PC-9 (cell line): ENCODE measurements at places on chromosomes 7 and 10. TPM values are rescaled to one million over a fixed set of nuclear protein-coding genes. Genes with fewer than 3 reads are reported as not detected.

DNA sequence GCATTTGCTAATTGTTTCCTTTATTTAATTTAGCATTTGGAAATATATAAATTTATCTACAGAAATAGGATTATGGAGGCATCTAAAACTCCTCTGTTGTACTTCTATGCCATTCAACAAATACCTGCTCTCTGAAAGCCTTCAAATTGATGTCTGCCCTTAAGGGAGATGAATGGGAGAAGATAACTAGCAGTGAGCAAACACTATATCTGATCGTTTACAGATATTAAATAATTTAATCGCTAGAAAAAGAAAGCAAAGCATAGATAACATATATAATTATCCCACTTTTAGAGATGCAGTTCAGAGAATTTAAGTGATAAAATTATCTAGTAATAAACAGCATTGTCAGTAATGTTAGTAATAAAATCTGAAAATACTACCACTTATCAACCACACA lies 524.9 kb downstream of the NRG3 start:
- no peak for DNase-seq
- no peaks in the 10 kb centered on the region for H3K27me3 ChIP-seq
- no peaks in the 10 kb centered on the region for H3K4me1 ChIP-seq
- no peak overlapping the region for H3K27ac ChIP-seq
- H3K4me3 ChIP-seq = no peak overlapping the region

- no peaks in the 10 kb centered on the region for H3K36me3 ChIP-seq
- DNase-seq = no peak
- H3K27me3 ChIP-seq = no peaks in the 10 kb centered on the region
- no peak overlapping the region for H3K4me3 ChIP-seq
- no peak overlapping the region for H3K27ac ChIP-seq
- H3K4me1 ChIP-seq = peaks cover 4% of the 10 kb centered on the region
Observed at GRCh38 chr7:151381348-151382078, 28.3 kb downstream of the WDR86 start.

- H3K4me3 ChIP-seq = no peak overlapping the region
- DNase-seq = no peak
- no peaks in the 10 kb centered on the region for H3K4me1 ChIP-seq
- no peaks in the 10 kb centered on the region for H3K27me3 ChIP-seq
Observed at GRCh38 chr10:57979491-57979890, 288.2 kb downstream of the IPMK start.

- peak overlapping the region; percentile 99 for H3K27ac ChIP-seq
- H3K36me3 ChIP-seq = no peaks in the 10 kb centered on the region
- no peaks in the 10 kb centered on the region for H3K27me3 ChIP-seq
- DNase-seq = peak; percentile 16
- peaks cover 70% of the 10 kb centered on the region for H3K4me1 ChIP-seq
- H3K4me3 ChIP-seq = 0 out of 2 replicates have a peak overlapping the region, but pooled peaks have one; percentile 1
Observed at GRCh38 chr7:134365341-134366054, 48.8 kb upstream of the SLC35B4 start.

DNA sequence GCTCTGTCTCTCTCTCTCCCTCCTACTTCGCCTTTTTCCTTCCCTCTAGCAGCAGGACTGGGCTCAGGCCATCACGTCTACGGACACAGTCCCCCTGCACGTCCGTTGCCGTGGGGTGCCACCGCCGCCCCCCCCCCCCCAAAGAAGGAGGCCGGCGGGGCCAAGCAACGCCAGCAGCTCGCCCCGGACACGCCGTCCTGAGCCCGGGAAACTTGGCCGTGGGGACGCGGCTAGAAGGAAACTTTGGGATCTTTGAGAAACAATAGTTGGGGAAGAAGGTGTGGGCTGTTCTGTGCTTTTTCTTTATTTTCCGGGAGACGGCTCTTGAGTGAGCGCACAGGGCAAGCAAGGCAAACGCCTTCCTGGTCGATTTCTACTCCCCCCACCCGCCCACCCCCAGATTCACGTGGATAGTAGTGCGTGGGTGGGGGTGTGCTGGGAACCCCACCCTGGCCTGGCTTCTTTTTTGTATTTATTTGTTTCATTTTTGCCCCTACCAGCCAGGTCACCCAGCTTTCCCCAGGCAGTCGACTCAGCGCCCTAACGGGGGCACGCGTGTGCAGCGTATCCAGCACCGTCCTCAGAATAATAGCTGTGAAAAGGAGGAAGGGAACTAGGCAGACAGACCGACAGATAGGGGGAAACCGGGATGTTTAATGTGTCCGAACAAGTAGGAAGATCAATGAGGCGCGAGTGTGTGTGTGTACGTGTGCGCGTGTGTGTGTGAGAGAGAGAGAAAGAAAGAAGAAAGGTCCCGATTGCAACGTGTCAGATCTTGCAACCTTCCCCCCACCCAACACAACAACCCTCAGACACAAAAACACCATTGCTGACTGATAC lies 1.4 kb downstream of the MXI1 start:
- H3K27me3 ChIP-seq = no peaks in the 10 kb centered on the region
- no peak overlapping the region for H3K27ac ChIP-seq
- H3K36me3 ChIP-seq = no peaks in the 10 kb centered on the region
- no peak for DNase-seq
- H3K4me3 ChIP-seq = peak overlapping the region; percentile 80

- H3K27me3 ChIP-seq = no peaks in the 10 kb centered on the region
- no peak for DNase-seq
- no peak overlapping the region for H3K4me3 ChIP-seq
- no peak overlapping the region for H3K27ac ChIP-seq
- H3K4me1 ChIP-seq = 0 out of 2 replicates have a peak, but pooled peaks cover 10% of the 10 kb centered on the region
Observed at GRCh38 chr10:79376078-79376628, 28.9 kb downstream of the PPIF start.

GRCh38 chr10:128602183-128602582 lies 476.0 kb upstream of the MKI67 start:
- no peak for DNase-seq
- no peaks in the 10 kb centered on the region for H3K4me1 ChIP-seq
- H3K4me3 ChIP-seq = no peak overlapping the region
- no peak overlapping the region for H3K27ac ChIP-seq
- H3K36me3 ChIP-seq = no peaks in the 10 kb centered on the region
- no peaks in the 10 kb centered on the region for H3K27me3 ChIP-seq

GRCh38 chr7:77450613-77451012 lies 34.5 kb upstream of the GSAP start:
- no peak overlapping the region for H3K4me3 ChIP-seq
- no peaks in the 10 kb centered on the region for H3K36me3 ChIP-seq
- no peak for DNase-seq
- H3K4me1 ChIP-seq = peaks cover 9% of the 10 kb centered on the region
- H3K27ac ChIP-seq = no peak overlapping the region
- H3K27me3 ChIP-seq = no peaks in the 10 kb centered on the region

GRCh38 chr7:57344957-57345356 lies 105.0 kb upstream of the ZNF716 start:
- DNase-seq = no peak
- H3K27me3 ChIP-seq = no peaks in the 10 kb centered on the region
- H3K27ac ChIP-seq = no peak overlapping the region

DNA sequence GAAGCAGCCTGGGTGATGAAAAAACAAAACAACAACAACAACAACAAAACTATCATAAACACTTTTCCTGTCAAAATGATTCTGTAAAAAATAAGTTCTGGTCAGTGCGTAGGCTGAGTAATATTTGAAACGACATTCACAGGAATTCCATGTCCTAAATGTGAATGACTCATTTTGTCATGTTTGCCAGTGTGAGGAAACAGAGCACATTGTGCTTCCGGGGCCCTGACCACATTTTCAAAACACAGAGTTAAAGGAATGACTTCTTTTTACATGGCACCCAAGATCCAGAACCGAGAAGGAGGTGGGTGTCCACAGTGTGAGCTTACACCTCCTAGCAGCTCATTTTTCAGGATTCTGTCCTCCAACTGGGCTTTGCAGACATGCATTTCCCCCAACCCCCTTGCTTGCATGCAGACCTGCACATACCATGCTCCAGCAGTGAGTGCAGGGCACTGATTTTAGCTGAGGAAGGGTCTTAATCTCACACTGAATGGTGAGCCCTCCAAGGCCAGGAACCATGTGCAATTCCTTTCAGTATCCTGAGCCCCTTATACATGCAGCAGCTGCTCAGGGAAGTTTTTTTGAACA lies 3.0 kb downstream of the CLRN3 start:
- H3K36me3 ChIP-seq = no peaks in the 10 kb centered on the region
- no peak overlapping the region for H3K27ac ChIP-seq
- peak; percentile 51 for DNase-seq
- no peaks in the 10 kb centered on the region for H3K4me1 ChIP-seq

DNA sequence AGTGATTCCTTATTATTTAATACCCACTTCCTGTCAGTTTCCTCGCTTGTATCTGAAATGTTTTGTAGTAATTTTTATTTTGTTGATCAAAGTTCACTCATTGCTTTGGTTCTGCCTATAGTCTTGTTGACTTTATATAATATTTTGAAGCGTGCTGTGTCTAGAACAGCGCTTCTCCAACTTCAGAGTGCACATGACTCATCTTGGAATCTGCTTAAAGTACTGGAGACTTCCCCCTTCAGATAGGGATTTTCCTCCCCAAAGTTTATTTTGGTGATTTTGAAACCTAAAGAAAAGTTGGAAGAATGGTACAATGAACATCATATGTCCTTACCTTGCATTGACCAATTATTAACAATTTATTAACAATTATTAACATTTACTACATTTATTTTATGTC lies 5.8 kb downstream of the COMTD1 start:
- H3K27ac ChIP-seq = peak overlapping the region; percentile 49
- DNase-seq = no peak
- H3K27me3 ChIP-seq = no peaks in the 10 kb centered on the region
- H3K36me3 ChIP-seq = peaks cover 51% of the 10 kb centered on the region

- H3K27me3 ChIP-seq = peaks cover 6% of the 10 kb centered on the region; the same call in 1 of the 2 replicates
- H3K4me1 ChIP-seq = no peaks in the 10 kb centered on the region
- H3K36me3 ChIP-seq = no peaks in the 10 kb centered on the region
- DNase-seq = no peak
Observed at GRCh38 chr7:49718760-49719159, 54.7 kb upstream of the VWC2 start.

ZNF777 gene
- total RNA-seq = 10.6 and 13.3 TPM in 2 replicates

CRHR2 gene
- not detected in 2 replicates for total RNA-seq

OR2A12 gene
- total RNA-seq = not detected in 2 replicates

OR9A2 gene
- not detected in 2 replicates for total RNA-seq

NAT16 gene
- total RNA-seq = not detected in 2 replicates
